ENCODE measurements at places on chromosomes 7 and 10. TPM values are rescaled to one million over a fixed set of nuclear protein-coding genes. Genes with fewer than 3 reads are reported as not detected.
A peak's percentile ranks its signal among the peaks of the same experiment; 100 is the strongest.

GRCh38 chr10:72162978-72163377, 52.8 kb upstream of the ANAPC16 start:
- no peak for DNase-seq

DNA sequence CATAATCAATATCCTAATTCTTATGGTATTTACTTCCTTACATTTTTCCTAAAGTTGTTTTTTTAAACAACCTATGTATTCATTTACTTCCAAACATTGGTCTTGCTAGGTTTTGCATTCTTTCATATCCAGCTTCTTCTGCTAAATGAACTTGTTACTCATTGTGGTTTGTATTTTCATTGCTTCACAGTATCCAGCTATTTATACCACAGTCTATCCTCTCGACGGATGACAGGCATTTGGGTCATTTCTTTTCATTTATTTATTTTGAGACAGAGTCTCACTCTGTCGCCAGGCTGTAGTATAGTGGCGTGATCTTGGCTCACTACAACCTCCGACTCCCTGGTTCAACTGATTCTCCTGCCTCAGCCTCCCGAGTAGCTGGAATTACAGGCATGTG, 66.8 kb downstream of the CCDC6 start:
- no peak for DNase-seq

- no peak for DNase-seq
These were observed 143.4 kb upstream of the GLI3 start for GRCh38 chr7:42380401-42380800.

DNA sequence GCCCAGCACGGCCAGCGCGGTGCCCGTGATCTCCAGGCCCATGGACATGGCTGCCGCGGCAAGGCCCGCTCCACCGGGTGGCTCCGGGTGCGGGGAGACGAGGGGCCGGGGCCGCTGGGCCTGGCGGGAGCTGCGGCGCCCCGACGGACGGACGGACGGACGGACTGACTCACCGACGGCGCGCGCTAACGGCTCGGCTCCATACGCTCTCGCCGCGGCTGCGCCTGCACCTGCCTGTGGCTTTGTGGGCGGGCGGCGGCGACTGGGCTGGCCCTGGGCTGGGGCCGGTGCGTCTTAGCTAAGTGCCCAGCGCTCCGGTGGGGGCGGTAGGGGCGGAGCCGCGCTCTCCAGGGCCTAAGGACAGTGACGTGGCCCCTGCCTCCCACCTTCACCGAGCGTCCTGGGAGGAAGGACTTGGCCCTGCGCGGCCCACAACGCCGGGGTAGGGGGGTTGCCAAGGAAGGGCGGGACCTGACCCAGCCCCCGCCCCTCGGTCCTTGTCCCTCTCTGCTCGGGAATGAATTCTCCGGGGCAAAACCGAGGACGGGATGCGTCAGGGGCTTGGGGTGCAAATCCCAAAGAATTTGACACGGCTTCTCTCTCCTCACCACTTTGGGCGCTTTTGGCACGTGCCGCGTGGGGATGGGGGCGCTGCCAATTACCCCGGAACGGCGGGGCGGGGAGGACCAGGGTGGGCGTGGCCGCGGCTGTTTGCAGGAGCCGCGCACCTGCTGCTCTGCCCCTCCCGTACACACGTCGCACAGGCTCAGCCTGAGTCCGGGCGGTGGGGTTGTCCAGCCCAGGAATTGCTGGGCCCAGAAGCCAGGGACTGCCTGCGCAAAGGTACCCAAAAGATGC, at the start of gene CLDN3:
Gene CLDN3 (minus strand): TSS at position 269 of the 858 bp plus-strand sequence. CDS start 221 bp downstream, at position 48.
- DNase-seq, result peak; percentile 85

GRCh38 chr7:158506626-158507025, 81.0 kb downstream of the PTPRN2 start:
- no peak for DNase-seq

- peak; percentile 15 for DNase-seq
These were observed 38.4 kb upstream of the PLXNA4 start for GRCh38 chr7:132614428-132615318.

- no peak for DNase-seq
These were observed 27.9 kb upstream of the PLXNA4 start for GRCh38 chr7:132604121-132604520.

DNA sequence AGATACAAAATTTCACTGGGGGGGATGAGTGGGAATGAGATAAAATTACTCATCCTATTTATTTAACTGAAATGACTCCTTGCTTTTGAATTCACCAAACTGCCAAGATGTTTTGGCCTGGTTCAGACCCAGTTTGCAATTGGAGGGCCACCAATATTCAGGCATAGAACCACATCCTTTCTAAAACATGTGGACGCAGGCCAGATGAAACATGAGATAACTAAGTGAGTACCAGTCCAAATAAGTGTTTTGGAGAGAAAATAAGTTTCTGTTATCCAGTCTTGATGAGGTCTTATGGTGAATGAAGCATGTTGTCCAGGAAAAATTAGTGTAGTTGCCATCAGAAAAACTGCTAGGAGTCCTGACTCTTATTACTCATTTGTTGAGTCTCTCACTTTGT, 36.3 kb upstream of the PDK4 start:
- DNase-seq, result no peak

DNA sequence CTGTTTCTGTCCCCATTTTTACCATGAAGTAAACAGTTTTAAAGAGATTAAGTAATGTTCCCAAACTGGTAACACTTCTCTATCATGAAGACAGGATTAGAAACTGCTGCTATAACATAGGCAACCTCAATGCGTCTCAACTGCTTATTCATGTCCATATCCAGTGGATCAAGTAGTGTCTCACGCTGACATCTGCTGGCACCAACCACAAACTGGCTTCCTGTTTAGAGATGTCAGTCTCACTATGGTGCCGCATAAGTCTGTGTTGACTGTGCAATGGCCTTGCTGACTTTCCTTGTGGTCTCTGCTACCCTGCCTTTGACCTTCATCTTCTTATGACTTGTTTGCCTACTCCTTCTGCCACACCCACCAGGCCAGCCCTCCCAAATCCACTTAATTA, 369.6 kb upstream of the DPP6 start:
- no peak for DNase-seq

DNA sequence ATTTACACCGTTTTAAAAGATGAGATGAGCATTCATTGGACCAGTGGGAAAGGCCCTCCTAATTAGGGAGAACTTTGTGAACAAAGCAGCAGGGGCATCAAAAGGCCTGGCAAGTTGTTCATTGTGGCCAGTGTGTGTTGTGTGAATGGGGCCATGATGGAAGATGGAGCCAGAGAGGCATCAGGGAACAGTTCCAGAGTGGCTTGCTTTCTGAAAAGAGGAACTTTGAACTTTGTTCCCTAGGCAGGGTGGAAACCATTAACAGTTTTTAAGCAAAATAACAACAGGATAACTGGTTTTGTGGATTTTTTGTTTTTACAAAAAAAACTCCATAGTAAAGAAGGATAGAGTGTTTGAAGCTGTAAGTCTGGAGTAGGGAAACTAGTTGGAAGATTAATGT, 12.5 kb downstream of the SUV39H2 start:
- no peak for DNase-seq

DNA sequence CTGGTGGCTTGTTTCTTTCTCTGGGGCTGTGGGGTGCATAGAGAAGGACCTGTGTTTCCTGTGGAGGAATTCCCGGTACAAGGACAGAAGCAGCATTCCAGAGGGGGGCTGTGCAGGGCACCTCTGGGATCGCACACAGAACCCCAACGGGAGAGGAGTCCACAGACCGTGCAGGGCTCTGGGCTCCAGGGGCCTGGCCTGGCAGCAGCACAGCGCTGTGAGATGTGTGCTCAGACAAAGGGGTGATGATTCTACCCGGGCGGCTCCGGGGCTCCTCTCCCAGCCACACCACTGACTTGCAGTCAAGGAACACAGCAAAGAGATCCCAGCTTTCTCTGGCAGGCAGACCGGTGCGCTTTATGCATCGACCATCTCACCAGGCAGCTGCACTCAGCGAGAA, 6.9 kb upstream of the SHH start:
- DNase-seq, result no peak

GRCh38 chr7:70942791-70943190, 189.2 kb upstream of the GALNT17 start:
- DNase-seq, result no peak

GRCh38 chr7:2668401-2668800, 19.6 kb upstream of the AMZ1 start:
- DNase-seq, result no peak

DNA sequence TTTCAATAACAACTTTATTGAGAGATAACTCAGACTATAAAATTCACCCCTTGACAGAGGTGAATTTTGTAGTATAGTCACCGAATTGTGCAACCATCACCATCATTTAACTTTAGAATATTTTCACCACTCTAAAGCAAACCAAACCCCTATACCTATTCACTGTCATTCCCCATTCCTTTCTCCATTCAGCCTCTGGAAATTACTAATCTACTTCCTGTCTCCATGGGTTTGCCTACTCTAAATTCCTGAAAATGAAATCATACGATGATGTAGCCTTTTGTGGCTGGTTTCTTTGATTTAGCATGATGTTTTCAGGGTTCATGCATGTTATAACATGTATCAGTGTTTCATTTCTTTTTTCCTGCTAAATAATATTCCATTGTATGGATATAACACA, 15.6 kb upstream of the LMTK2 start:
- DNase-seq, result no peak

DNA sequence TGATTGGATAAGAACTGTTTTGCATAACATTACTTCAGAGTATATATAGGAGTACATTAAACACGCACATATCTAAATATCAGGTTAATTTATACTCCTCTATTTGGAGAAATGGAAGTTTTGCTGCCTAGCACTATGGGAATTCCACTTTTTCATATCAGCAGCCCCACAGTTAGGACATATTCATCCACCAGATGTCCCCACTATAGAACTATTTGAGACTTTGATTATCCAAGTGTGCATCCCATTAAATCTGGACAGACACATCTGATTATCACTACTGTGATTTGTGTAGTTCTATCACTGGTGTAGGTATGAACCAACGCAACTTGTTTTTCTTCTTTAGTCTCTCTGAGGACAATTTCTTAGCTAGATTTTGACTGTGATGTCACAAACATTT, 345.7 kb downstream of the THSD7A start:
- no peak for DNase-seq

DNA sequence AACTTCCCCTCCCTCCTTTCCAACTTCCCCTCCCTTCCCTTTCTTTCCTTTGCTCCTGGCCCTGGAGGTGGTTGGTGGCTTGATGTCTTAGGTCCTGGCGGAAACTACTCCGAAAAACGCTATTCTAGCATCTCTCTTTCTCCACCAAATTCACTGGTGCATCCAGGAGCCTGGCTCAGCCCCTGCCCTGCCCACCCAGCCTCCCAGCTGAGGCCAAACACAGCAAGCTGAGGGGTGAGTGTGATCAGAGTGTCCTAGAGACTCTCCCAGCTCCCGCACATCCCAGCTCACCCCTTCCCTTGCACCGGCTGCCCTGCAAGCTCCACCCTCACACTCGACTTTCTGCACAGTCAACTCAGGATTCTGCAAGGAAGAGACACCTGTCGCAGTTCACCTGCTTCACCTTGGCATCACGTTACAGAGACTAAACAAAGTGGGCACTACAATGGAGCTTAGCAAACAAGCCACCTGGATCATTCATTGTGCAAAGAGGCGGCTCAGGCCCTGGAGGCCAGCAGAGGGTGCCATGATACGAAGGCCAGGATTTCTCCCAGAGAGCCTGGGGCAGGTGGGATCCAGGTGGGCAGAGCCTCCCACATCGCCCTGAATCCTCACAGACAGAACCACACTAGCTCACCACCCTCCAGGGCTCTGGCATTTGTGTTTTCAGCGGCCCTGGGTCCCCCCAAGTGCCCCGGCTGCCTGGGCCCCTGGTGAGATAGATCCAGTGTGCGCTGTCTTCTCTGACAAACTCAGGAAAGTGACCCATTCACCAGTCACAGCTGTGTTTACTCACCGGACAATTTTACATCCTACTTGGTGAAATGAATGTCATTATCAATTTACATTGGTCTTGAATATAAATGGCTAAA, 169.6 kb downstream of the TCERG1L start:
- no peak for DNase-seq

GRCh38 chr7:22983257-22983855, 30.6 kb downstream of the HYCC1 start:
- no peak for DNase-seq

GRCh38 chr10:79159785-79160184, 91.0 kb downstream of the ZMIZ1 start:
- peak; percentile 60 for DNase-seq

- no peak for DNase-seq
These were observed 113.3 kb upstream of the JCAD start for GRCh38 chr10:30172673-30173072.

GRCh38 chr7:101218236-101219125, 516 bp downstream of the ZNHIT1 start:
- DNase-seq, result no peak

DNA sequence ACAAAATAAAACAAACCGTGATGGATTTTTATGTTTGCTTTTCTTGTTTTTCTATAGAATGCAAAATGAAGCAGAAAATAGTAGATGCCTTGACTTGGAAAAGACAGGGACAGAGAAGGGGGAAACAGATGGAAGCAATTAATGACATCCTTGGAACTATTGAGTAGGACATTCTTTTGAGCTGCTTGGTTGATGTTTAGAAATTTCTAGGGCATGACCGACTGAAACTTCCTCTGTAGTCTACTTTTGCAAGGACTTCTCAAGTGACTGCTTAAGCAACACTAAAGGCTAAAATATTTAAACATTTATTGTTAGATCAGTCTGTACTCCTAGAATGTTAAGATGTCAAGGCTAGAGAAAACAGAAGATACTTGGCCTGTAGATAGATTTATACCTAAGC, 49.4 kb downstream of the VCL start:
- no peak for DNase-seq

GRCh38 chr7:90816511-90817142, 220.5 kb downstream of the CDK14 start:
- DNase-seq, result peak; percentile 23

GPR37 gene
- total RNA-seq, result 3.7 TPM

NUB1 gene
- 52.4 TPM for total RNA-seq

LRRC18 gene
- total RNA-seq, result 0.20 TPM

CAMK2B gene
- 0.23 TPM for total RNA-seq

MMD2 gene
- total RNA-seq, result not detected

TMEM225B gene
- total RNA-seq, result 0.35 TPM

C10orf105 gene
- 0.06 TPM for total RNA-seq

TET1 gene
- 3.1 TPM for total RNA-seq

PLPP4 gene
- 0.60 TPM for total RNA-seq

TMEM184A gene
- 39.8 TPM for total RNA-seq

ZMIZ1 gene
- total RNA-seq, result 107 TPM

Data from mucosa of gallbladder (tissue), 1 donor.